ENCODE measurements at places on chromosomes 7 and 10.
A peak's percentile ranks its signal among the peaks of the same experiment; 100 is the strongest.

DNA sequence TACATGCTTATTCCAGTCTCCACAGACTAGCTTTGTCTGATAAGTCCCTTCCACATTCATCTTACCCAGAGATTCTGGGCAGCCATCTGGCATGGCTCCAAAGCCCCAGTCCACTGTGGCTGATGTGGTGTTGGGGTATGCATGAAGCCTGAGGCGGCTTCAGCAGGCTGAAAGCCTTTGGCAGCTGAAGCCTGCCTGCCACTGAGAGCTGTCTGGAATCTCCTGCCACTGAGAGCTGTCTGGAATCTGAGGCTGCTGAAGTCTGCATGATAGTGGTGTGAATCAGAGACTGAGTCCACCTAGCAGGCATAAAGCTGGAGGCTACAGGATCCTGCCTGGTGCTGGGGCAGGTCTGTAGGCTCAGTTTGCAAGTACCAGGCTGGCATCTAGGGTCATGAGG, 87.1 kb downstream of the DYNC1I1 start:
- DNase-seq = peak; percentile 88

GRCh38 chr7:945147-945555, 9.3 kb downstream of the ADAP1 start:
- DNase-seq = no peak

DNA sequence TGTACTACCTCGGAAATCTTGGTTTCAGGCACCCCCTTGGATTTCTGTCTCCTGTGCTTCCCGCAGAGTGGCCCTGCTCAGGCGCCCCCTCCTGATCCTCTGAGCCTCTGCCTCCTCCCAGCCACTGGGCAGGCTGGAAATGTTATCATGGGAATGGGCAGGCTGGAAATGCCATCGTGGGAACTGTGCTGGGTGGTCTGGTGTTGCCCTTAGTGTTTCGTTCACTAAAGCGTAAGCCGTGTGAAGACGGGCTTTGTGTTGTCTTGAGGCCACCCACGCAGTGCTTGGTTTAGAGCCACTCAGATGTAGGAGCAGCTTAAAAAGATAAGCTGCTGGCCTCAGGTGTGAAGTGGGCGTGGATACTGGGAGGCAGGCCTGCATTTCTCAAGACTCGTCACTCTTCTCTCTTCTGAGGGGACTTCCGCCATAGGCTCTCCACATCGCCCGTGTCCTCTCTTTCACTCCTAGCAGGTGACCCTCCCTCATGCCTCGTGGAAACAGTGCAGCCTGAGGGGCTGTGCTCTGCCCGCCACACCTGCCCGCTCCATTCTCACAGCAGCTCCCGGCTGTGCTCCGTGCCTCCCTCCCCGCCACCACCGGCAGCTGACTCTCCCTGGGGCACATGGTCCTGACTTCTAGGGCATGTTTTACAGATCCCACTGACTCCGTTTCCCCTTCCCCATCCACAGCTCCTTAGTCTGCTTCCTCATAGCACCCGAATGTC, 28.5 kb downstream of the PPP2R2D start:
- no peak for DNase-seq

- no peak for DNase-seq
Measured at GRCh38 chr7:124712017-124712416, 53.6 kb downstream of the GPR37 start.

DNA sequence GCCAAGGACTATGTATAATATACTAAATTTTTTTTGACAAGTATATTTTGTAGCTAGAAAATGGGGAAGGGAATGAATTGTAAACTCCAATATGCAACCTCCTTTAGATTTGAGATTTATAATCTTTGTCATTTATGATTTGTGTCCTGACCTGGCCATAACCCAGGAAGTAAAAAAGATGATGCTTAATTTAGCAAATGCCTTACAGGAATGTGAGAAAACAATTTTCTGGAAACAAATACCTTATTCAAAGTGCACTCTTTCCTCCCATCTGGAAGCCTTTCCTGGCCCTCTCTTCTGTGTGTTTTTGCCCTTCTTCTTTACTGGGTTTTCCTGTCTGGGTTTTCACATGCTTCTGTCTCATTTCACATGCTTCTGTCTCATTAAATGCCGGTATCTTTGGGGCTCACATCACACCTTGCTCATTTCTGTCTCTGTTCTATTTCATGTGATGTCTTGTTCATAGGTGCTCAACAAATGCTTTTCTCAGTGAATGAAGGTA, 149.2 kb downstream of the RAPGEF5 start:
- DNase-seq = no peak

GRCh38 chr10:126166797-126167196, 221.5 kb downstream of the ADAM12 start:
- no peak for DNase-seq

GRCh38 chr7:71404726-71405345, 272.9 kb downstream of the GALNT17 start:
- DNase-seq = no peak

- peak; percentile 21 for DNase-seq
Measured at GRCh38 chr7:1466524-1467271, 7.4 kb upstream of the MICALL2 start.

DNA sequence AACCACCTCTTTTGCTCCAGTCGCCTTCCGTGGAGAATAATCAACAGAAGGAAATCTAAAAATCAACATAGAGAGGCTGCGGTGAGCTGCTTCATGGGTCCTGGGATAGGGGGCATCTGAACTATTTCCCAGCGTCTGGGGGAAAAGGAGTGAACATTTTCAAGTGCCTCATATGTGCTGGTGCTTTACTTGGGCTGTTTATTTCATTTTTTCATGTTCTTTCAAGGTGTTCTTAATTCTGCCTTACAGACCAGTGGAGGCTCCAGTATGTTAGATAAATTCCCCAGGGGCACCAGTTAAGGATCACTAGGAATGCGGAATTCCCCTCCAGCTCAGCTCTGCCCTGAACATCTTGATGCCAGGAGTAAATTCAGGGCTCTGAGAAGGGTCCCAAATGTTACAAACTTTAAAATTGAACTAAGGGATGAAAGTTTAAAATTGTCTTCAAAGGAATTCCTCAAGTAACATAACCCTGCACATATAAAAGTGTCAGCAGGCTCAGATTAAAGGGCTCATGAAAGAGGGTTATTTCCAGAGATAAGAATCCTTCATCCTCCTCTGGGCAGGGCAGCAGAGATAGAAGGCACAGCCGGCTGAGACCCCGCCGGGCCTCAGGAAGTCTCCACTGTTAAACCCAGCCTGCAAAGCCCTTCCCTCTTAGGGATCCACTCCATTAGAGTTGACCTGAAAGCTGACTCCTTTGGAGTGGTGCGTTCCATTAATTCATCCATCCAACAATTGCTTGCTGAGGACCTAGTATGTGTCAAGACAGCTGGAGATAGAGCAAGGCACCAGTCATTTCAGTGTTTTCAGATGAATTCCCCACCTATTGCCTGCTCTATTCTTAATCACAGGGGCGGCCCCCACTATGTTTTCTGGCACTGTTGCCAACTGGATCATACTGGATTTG, 345.8 kb downstream of the KCNMA1 start:
- peak; percentile 36 for DNase-seq

- DNase-seq = no peak
Measured at GRCh38 chr10:93876381-93876780, 17.4 kb upstream of the SLC35G1 start.

- peak; percentile 33 for DNase-seq
Measured at GRCh38 chr10:60237977-60238758, 151.5 kb downstream of the ANK3 start.

DNA sequence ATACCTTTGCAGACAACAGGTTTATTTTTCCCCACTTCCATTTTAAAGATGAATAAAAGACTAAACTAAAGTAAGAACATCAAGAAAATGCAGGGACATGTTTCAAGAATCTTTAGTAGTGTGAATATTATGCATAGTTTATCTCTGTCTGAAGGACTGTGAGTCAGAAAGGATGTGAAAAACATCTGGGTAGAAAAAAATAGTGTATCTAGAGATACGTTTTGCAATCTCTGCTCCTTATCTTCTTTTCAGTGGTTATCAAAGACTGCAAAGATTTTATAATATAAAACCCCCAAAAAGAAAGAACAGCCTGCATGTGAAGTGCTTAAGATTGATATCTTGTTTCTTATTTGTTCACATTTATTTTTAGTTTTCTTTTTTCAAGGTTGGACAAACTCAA, 101.9 kb upstream of the ARHGAP21 start:
- DNase-seq = no peak

DNA sequence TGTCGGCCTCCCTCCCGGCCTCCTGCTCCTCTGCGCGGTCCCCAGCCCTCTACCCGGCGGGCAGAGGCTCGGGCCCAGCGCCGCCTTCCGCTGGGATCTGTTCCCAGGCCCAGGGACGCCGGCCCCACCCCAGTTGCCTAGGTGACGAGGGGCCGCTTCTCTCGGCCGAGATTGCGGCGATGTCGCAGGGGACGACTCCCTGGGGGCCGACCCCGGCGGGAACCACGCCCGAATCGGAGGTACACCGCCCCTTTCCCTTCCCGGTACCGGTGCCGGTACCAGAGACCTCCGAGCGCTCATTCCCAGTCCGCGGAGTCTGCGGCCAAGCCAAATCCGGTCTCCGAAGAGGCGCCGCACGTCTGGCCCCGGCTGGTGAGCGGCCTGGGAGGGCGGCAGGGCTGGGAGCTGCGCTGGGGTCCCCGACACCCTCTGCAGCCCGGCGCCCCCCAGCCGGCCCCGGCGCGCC, at the start of gene CABCOCO1:
CABCOCO1 (plus strand) TSS at position 136 of the 466 bp plus-strand sequence; CDS start at position 180, 44 bp downstream.
- DNase-seq = peak; percentile 58

- no peak for DNase-seq
Measured at GRCh38 chr10:130242513-130242912, 106.3 kb downstream of the GLRX3 start.

DNA sequence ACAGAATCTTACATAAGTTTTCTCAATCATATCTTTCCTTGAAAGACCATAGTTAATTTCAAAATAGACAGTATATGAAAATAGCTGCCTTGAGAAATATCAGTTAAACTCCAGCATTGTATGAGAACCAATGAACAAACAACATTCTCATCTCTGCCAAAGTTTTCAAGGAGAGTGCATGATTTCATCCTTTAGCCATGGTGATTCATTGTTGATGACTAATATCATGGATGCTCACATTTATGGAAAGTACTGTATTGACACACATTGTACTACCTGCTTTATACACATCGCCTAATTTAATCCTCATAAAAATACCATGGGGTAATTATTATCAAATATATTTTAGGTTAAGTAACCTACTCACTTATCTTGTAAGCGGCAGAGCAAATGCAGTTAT, 250.3 kb downstream of the CNTNAP2 start:
- DNase-seq = peak; percentile 1

DNA sequence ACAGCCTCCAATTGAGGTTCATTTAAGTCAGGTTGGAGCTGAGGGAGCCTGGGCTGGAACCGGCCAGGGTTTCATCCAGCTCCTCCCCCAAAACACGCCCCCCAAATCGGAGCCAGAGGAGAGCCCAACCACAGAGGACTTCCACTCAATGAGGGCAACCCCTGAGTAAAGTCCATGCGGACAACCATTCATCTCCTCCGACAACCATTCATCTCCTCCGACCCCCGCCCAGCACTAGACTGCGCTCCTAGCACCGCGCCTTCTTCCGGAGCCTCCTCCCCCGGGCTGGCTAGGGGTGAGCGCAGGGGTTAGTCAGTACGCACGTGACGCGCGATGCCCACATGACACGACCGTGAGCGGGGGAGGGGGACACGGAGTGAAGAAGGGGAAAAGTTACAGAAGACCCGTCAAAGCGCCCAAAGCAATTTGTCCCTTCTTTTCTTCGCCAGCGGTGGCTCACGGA, 1.4 kb downstream of the MAGI2 start:
- DNase-seq = peak; percentile 90

- DNase-seq = no peak
Measured at GRCh38 chr10:28985137-28985885, 303.6 kb upstream of the LYZL1 start.

DNA sequence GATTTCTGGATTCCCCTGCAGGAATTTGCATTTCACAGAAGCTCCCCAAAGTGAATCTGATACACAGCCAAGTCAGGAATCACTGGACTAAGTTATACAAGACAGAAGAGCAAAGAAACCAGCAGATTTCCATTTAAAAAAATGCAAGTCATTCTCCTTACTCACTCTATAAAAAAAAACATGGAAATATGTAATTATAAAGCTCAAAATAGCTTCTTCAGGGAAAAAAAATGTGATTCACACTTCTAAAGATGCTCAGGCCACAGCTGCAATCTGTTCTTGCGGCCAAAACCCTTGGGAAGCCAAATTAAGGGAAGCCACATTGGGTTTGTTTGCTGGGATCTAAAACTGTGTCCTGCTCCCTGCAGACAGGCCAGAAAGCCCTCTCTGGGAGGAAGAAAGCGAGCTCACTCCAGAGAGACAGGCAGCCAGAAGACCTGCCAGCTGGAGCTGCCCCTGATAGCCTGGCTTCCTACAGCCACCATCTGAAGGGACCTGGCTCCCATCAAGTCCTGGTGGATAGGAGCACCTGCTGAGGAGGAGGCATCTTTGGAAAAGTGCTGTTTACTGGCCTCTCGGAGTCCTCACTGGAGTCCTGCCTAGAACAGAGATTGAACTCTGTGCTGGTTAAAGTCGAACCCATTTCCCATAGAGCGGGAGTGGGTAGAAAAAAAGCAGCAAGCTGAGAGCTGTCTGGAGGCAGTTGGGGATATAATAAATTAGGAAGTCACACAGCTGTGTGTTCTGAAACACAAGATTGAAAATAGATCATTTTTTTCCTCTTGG, 359.2 kb upstream of the AOAH start:
- DNase-seq = peak; percentile 93

DNA sequence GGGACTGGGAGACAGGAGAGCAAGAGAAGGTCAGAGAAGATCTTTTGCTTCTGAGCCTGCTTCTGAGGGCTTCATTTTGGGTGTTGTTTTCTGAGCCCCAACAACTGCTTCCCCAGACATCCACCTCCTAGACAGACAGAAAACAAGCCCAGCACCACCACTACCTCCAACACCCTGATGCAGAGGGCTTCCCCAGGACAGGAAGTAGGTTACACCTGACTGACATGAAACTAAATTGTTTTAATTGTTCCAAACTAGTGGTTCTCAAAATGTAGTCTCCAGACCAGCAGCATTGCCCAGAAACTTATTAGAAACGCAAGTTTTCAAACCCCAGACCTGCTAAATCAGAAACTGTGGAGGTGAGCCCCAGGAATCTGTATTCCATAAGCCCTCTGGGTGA, 163.6 kb upstream of the KMT2E start:
- no peak for DNase-seq

GRCh38 chr10:114940735-114941134, 2.7 kb downstream of the TRUB1 start:
- peak; percentile 17 for DNase-seq

- DNase-seq = peak; percentile 65
Measured at GRCh38 chr7:94391726-94392392, 2.8 kb upstream of the COL1A2 start.

- peak; percentile 2 for DNase-seq
Measured at GRCh38 chr7:103547451-103548284, 101.7 kb upstream of the SLC26A5 start.

DNA sequence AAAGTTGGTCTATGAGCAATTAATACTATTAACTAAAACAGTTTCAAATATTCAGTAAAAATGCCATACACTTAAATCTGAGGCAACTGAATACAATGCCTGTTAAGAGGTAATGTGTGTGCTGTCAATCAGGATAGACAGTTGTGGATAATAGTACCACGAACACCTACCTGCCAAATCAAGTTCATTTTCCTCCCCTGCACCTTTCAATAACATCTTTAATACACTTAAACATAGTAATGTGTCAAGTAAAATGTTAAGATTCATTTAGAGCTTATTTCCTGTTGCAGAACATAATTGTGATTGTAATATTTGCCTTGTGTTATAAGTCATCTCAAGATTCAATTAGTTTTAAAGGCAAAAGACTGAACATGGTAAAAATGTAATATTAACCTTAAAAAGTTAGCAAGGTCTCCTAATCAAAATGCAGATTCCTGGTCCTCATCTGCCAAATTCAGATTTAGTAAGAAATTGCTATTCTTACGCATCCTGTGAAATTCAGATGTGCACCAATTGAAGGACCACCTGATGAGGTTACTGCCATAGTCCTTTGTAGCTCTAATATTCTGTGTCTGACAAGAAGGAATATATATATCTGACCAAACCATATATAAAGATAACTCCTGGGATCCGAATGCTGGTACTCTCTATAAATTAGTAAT, 37.1 kb downstream of the COL1A2 start:
- DNase-seq = no peak
